ENCODE measurements at places on chromosomes 2 and 18.

DNA sequence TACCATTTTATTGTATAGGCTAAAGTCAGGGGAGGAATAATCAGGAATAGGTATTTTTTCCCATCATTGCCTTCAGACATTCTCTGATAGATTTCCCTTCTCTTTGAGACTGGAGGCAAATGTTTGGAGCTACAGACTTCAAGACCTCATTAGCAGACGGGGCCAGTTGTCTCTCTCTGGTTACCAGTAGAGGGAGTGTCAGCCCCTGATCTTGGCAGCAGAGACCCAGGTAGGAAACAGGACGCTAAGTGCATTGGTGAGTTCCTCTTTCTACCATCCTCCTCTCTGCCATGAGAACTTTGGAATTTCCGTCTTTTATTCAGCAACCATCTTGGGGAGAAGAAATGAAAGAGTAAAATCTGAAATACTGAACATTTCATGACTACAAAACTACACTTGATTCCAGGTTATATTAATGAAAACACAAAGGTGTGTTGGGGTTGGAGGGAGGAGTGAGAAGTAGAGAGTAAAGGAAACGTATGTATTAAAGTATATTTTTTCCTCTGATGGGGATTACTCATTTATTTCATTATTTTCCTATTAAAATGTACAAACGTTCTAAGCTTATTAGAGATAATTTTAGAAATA is 186.2 kb upstream of the GCFC2 start:
- no peak for DNase-seq

- no peak for DNase-seq
Measured at GRCh38 chr18:80172056-80172455, 63.0 kb downstream of the ADNP2 start.

DNA sequence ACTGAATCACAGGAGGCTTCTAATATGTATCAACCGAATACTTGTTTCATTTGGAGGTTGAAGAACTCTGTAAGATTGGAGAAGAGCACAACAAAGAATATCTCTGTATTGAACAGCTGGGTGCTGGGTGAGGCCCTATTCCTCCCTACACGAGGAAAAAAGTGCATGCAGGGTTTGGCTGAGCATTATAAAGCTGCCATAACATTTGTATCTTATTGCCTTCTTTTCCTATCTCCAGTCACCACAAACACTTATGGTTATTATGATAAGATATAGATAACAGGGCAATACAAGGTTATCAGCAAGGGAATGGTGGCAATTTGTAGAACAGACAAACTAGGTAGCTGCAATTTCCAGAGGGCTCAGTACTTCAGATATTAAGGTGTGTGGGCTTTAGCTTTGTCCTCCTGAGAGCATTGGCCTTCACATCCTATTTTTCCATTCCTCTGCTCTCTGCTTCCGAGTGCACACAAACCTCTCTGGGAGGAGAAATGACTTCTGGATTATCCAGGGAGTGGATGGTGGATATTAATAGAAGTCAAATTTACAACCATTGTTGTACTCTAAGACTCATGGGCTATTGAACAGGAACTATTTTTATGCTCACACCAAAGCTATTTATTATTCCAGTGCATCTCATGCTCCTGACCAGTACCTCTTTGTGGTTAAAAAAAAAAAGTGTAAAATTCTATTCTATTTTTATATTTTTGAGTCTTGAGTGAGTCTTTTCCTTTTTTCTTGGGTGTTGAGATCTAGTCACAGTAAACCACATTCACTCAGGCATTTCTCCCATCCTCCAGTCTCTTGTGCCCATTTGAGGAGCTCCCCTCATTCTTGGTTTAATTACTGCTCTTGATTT is 248.4 kb downstream of the ETAA1 start:
- no peak for DNase-seq

DNA sequence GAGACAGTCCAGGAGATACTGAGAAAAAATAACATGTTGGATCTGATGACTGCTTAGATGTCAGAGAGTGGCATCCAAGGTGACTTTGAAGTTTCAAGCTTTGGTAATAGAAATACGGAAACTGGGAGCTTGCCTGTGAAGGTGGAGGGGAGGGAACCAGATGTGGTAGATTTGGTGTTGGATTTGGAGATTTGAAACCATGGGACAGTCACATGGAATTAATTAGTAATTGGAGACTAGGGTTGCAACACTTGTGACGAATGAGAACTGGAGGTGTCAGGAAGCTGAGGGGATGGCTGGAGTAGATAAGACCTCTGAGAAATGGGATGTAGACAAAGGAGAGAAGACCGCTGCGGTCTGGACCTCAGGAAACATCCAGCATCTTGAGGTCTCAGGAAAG is 46.7 kb downstream of the RPL37A start:
- DNase-seq = no peak

DNA sequence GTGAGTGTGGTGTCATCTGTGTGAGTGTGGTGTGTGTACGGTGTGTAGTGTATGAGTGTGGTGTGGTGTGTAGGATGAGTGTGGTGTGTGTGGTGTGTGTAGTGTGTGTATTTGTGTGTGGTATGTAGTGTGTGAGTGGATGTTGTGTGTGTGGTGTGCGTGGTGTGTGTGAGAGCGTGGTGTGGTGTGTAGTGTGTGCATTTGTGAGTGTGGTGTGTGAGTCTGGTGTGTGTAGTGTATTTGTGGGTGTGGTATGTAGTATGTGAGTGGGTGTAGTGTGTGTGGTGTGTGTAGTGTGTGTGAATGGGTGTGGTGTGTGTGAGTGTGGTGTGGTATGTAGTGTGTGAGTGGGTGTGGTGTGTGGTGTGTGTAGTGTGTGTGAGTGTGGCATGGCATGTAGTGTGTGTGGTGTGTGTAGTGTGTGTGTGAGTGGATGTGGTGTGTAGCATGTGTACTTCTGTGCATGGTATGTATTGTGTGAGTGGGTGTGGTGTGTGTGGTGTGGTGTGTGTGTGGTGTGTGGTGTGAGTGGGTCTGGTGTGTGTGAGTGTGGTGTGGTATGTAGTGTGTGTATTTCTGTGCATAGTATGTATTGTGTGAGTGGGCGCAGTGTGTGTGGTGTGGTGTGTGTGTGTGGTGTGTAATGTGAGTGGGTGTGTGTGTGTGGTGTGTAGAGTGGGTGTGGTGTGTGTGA is 227.8 kb downstream of the BCL2 start:
- no peak for DNase-seq

- no peak for DNase-seq
Measured at GRCh38 chr18:23550898-23551297, 35.4 kb downstream of the NPC1 start.

DNA sequence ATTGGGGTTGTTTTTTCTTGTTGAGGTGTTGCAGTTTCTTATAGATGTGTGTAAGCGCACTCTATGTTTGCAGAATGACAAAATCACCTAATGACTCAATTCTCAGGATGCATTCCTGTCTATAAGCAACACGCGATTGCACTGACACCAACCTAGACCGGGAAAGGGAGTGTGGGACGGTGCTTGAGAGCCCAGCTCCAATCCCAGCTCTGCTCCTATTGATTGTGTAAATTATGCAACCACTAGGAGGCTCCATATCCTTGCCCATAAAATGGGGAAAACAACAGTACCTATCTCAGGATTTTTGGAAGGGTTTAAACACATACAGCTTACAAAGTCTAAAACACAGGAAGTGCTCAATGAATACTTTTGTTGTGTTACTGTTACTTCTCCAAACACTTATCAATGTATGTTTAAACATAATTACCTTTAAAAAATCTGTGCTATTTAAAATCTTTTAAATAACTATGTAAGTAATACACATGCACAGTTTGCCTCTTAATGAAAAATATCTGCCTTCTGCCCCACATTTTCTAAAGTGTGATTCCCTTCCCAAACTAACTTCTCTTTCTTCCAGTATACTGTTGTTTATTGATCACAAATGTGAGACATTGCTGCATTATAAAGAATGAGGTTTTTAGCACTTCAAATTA is 132.5 kb downstream of the SPHKAP start:
- DNase-seq = no peak

GRCh38 chr2:51734115-51734514 is 702.2 kb upstream of the NRXN1 start:
- no peak for DNase-seq

- DNase-seq = no peak
Measured at GRCh38 chr18:10965119-10965518, 184.2 kb downstream of the PIEZO2 start.

DNA sequence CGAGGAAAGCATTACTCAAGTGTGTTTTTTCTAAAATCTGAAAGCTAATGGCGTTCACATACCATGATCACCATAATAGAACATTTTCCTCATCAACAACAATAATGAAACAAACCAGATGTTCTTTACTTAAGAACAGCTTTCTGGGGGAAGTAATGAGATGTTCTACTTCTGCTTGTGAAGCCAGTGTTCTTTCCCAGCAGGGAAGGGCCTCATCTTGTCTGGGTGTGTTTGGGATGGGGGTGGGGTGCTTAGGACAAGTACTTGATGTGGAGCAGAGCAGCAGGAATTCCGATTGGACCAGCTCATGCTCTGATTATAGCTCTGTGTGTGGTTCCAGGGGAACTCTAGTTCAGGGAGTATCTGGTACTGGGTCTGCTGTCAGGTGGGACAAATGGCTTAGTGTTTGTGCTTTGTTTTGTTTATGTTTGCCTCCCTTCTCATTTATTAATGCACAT is 163.0 kb upstream of the NOSTRIN start:
- DNase-seq = no peak

- DNase-seq = no peak
Measured at GRCh38 chr2:7749895-7750559, 832.8 kb downstream of the RNF144A start.

GRCh38 chr2:85434696-85435095 is 16.2 kb downstream of the SH2D6 start:
- DNase-seq = no peak

DNA sequence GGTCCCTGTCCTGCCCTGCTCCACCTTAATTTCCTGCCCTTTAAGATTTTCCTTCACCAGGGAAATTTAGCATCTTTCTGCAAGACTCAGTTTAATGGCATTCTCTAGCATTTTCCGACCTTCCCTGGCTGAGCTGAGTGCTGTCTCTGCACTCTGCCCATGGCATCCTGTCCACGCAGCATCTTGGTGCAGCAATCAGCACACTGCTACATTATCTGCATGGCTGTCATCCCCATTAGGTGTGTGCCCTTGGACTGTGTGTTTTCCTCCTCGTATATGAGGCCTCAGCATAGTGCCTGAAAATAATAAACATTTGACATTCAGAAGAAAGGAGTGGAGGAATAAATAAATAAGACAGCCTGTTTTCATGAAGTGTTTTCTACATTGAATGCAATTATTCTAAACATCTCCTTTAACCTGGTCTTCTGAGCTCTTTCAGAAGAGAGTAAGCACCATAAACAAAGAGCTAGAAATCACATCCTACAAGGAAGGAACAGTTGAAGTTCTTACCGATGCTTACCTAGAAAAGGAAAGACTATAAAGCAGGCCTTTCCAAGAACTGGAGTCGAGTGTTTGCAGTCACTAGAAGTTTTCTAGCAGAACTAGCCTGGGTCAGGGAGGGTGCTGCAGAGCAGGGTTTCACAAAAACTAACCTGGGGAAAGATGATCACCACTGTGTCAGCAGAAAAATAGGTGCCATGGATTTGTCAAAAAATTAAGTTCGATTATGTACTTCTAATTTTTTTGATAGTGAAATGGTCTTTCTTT is 131.4 kb upstream of the ITGB6 start:
- no peak for DNase-seq

GRCh38 chr18:34880882-34881834 is 160.1 kb upstream of the MAPRE2 start:
- DNase-seq = no peak

- DNase-seq = no peak
Measured at GRCh38 chr18:45280481-45281276, 334.6 kb upstream of the SLC14A2 start.

DNA sequence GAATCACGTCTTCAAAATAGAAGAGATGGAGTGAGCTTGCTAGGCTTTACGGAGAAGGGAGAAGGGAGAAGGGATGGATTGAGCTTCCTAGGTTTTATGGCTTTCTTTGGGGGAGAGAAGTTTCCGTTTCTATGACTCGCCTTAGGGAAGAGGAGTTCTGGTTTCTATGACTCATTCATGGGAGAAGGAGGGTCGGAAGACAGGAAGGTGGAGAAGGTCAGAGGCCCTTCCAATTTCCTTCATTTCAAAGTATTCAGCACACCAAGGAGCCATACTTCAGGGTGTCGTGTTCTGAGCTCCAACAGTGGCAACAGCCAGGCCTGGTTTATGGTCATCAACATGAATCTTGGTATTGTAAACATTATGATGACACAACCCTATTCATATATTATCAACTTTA is 284.7 kb upstream of the VWC2L start:
- no peak for DNase-seq

- no peak for DNase-seq
Measured at GRCh38 chr2:10278029-10278762, 24.5 kb upstream of the HPCAL1 start.

DNA sequence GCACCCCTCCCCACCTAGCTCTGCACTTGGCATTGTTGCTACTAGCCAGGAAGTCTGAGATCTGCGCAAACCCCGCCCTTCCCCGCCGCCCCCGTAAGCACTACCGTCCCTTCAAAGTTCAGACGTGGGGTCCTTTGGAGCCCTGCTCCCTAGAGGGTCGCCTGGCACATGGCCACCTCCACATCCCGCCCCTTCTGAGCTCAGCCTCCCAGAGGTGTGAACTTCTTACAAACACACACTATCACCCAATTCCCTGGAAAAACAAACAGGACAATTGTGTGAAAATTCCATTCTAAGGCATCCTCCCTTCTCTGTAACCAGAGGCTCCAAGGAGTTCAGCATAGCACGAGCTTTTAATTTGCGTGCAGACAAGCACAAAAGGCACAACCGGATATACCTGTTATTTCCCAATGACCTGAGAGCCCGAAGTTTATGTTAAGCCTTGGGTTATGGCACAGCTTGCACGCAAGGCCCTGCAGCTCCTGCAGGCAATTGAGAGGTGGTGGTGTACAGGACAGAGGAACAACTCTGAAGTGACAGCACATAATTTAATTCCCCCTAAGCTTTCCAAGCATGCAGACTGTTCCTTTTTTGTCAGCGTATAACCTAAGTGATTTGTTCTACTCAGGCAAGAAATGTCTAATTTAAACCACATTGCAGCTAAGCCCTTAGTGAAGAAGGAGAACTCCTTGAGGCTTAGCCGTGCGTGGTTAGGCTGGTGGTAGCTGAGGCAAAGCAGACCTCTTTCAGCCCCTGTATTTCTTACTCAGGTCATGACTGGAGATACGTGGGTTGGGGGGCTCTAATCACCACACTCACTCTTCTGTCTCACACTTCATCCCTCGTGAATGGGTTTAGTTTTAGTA is 20.3 kb upstream of the CYP1B1 start:
- DNase-seq = no peak

GRCh38 chr18:8020132-8020846 is 453.2 kb downstream of the PTPRM start:
- no peak for DNase-seq

GRCh38 chr2:175005733-175006264 is 618 bp upstream of the CHN1 start:
- DNase-seq = no peak

GRCh38 chr2:191611614-191612013 is 66.3 kb upstream of the NABP1 start:
- no peak for DNase-seq

Measured in activated T-cell treated with anti-CD3 and anti-CD28 coated beads, Interleukin-2, amount 50 U/mL, for 1 hour (primary cell).